ENCODE measurements at places on chromosomes 12 and 14. TPM values are rescaled to one million over a fixed set of nuclear protein-coding genes. Genes with fewer than 3 reads are reported as not detected.

Gene GALNT6
- 1.7 TPM for total RNA-seq

Gene TMTC3
- 12.7 TPM for total RNA-seq

Gene GMPR2
- 42.2 TPM for total RNA-seq

Gene EFS
- 7.6 TPM for total RNA-seq

Gene TM9SF1
- 50.0 TPM for total RNA-seq

Gene IKZF4
- total RNA-seq: 13.9 TPM

Gene CIROP
- total RNA-seq: not detected

- DNase-seq: no peak
Observed at GRCh38 chr12:87315-87714, 20.7 kb downstream of the IQSEC3 start.

- DNase-seq: no peak
Observed at GRCh38 chr12:41264281-41264680, 76.2 kb downstream of the PDZRN4 start.

Gene PRH2
- total RNA-seq: 1.3 TPM

- DNase-seq: no peak
Observed at GRCh38 chr14:55963295-55963694, 154.9 kb upstream of the PELI2 start.

DNA sequence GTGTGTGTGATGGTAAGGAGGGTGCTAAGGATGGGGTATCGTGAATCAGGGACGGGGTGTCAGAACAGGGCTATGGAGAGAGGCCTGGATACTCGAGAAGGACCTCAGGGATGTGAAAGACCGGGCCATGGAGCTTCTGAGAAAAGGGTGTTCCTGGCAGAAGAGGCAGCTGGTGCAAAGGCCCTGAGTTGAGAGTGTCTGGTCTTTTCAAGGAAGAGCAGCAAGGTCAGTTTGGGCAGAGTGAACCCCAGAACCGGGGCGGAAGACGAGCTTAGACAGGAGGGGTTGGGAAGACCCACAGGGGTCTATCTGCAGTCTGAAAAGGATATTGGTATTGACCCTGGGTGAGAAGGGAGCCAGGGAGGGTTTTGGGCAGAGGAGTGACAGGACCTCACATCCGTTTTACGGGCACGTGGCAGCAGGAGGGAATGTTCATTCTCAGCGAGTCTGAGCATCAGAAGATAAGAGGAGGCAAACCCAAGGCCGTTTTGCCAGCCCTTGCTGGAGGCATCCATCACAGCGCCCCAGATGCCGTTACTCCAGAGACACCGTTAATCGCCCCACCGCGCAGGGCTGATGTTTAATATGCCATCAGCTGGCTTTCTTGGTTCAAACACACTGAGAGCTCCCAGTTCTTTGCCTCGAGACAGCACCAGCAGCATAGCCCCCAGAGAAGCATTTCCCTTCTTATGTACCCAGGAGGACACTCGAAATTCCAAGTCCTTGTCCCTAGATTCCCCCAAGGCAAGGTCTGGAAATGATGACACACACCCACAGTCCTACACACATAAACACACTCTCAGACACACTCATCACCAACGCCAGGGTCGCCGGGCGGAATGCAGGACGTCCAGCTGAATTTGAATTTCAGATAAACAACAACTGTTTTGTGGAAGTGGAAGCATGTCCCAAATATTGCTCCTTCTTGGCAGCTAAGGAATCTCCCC is 41.4 kb upstream of the EML1 start:
- no peak for DNase-seq

Gene NYNRIN
- 21.8 TPM for total RNA-seq

DNA sequence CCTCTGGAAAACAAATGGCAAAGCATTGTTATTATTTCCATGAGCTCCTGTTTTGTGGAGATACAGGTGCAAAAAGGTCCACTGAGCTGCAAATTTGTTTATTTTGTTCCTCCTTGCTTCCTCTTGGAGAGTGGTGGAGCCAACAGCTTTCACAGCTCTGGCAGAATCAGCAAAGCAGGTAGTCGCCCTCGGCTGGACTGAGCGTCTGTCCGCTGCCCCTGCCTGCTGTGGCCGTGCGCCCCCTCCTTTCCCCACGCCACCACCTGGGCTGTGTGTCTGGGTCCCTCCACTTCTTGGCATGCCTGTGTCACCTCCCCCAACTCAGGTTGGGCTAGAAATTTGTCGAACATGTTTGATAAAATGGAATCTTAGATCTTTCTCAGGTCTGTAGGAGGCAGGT is 188.2 kb downstream of the TSPAN9 start:
- DNase-seq: no peak

Gene RTL1
- 0.94 TPM for total RNA-seq

- DNase-seq: no peak
Observed at GRCh38 chr12:72261885-72262284, 10.3 kb upstream of the TRHDE start.

DNA sequence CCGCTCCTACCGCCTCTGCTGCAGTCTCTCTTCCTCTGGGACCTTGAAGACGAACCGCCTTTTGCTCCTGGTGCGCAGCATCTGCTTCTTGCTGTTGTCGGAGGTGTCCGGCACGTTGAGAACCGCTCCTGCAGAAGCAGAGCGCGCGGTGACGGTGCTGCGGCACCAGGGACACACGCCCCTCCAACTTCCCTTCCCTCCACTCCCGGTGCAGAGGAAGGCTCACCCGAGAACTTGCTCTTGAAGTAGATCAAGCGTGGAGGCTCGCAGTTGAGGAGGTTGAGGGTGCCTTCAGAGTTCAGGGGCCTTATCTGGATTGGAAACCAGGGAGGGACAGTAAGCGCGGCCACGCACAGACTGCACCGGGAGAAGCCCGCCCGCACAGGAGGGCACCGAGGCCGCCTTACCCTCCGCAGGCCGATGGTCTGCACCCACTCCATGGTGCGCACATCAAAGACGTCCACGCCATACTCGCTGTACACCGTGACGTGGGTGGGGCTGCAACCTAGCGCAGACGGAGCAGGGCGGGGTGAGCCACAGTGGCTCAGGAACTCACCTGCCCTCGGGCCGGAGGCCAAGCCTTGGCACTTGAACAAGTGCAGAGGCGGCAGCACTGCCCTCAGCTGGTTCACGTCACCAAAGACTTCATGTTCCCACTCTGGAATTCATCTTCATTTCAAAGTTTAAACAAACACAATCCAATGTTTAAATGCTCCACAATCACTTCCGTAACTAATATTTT is 17.5 kb downstream of the AMN start:
- peak; percentile 69 for DNase-seq

DNA sequence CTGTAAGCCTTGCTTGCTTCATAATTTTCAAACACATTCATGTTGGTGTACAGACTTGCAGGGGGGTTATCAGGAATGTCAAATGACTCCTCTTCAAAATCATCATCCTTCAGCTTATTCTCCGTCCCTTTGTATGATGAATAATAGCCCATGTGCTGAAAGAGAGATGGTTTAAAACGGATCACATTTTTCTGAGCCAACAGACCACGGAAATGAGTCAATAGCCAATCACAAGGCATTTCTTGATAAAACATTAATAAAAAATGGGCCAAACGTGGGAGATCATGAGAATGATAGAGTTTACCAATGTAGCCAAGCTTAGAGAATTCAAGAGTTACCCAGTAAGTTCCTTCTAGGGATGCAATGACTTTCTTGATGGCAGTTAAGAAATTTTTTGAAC is 105.5 kb downstream of the NTS start:
- no peak for DNase-seq

GRCh38 chr14:104467641-104468040 is 111.9 kb upstream of the C14orf180 start:
- DNase-seq: no peak

DNA sequence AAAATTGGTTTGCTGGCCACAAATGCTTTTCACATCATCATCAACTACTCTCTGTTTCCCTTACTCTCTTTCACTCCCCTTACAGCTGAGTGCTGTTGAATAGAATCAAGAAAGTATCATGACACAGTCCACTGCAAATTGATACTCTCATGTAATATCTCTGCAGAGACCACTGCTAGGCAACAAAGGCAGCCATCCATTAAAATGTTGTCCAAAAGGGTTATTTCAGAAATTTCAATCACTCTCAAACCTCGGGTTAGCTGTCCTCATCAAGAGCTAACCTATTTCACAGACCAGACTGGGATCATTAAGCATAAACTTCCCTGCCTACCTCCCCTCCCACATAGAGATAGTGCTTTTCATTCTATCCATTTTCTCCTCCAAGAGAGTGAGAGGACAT is 186.7 kb downstream of the PLCZ1 start:
- DNase-seq: no peak

GRCh38 chr14:103050935-103051334 is 6.4 kb downstream of the CDC42BPB start:
- DNase-seq: no peak

GRCh38 chr12:94689002-94689645 is 38.8 kb upstream of the TMCC3 start:
- no peak for DNase-seq

DNA sequence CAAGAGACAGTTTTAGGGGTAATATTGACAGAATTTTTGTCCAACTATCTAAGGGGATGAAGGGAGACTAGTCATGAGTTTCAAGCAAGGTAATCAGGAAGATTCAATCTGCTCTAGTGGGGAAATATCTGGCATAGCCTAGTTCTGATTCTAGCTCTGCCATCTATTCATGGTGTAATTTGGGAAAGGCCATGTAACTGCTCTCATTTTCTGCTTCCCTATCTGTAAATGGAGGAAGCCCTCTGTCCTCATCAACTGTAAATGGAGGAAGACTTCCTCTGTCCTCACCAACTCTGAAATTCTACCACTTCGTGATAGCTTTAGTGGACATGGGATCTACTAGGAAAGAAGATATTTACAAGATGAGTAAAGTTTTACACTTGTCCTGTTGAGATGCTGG is 37.9 kb downstream of the BHLHE41 start:
- DNase-seq: no peak

- no peak for DNase-seq
Observed at GRCh38 chr12:105467710-105468366, 137.3 kb downstream of the C12orf75 start.

DNA sequence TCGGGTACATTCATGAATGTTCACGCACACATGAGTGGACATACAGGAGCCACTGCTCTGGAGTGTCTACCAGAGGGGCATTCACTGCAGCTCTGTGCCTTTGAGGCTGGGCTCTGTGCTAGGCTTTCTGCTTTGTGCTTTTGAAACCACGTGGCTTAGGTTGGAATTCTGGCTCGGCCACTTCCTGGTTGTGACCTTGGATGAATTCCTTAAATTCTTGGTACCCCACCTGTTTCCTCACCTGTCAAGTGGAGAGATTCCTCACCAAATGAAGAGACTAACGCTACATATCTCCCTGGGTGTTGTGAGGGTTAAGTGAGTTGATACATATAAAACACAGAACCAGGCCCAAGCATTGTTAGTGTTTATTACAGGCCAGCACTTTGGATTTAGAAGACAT is 842.8 kb downstream of the VRK1 start:
- no peak for DNase-seq

- DNase-seq: no peak
Observed at GRCh38 chr12:122845041-122845864, 10.0 kb downstream of the HIP1R start.

Gene LRTM2
- total RNA-seq: 0.43 TPM

DNA sequence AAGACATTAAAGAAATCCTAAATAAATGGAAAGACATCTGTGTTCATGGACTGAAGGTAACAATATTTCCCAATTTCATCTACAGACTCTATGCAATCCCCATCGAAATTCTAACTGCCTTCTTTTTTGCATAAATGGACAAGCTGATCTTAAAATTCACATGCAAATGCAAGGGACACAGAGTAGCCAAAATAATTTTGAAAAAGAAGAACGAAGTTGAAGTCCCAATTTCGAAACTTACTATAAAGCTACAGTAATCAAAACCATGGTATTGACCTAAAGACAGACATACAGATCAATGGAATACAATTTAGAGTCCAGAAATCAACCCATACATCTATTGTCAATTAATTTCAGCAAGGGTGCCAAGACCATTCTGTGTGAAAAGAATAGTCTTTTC is 16.4 kb upstream of the CD27 start:
- DNase-seq: no peak

- DNase-seq: no peak
Observed at GRCh38 chr12:5441497-5442236, 9.8 kb downstream of the NTF3 start.

Gene SLC6A13
- total RNA-seq: 12.5 TPM

GRCh38 chr12:25864306-25865276 is 93.9 kb upstream of the RASSF8 start:
- no peak for DNase-seq

DNA sequence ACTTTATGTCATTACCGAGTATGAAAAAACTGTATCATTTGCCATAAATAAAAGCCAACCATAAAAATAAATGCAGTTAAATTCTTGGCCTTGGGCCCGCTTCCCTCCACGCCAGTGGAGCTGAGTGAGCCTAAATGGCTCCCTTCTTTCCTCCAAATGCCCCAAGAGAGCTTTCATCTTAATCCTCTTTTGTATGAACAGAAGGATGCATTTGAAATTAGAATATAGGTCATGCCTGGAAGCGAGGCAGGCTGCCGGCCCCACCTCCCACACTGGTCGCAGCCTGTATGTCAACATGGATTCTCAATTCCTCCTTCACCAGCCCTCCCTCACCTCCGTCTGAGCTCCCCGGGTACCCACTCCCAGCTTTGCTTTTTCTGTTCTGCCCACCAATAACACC is 245.7 kb downstream of the SLC15A4 start:
- no peak for DNase-seq

DNA sequence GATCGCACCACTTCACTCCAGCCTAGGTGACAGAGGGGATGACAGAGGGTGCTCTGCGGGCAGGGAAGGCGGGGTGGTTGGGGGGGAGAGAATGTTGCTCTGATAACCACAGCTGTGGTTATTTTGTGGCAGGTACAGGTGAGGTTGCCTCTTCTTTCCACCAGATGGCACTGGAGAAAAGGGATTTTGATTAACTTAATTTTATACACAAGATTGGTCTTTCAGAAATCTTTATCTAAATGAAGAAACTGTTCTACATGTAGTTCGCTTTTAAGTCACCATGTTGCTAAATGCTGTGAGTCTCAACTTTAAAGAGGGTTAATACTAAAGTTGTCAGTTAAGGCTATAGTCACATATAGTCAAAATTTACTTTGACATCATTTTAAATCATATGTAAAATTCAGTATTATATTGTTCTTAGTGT is 25.7 kb downstream of the FGF23 start:
- no peak for DNase-seq

Gene RNASE9
- not detected for total RNA-seq

DNA sequence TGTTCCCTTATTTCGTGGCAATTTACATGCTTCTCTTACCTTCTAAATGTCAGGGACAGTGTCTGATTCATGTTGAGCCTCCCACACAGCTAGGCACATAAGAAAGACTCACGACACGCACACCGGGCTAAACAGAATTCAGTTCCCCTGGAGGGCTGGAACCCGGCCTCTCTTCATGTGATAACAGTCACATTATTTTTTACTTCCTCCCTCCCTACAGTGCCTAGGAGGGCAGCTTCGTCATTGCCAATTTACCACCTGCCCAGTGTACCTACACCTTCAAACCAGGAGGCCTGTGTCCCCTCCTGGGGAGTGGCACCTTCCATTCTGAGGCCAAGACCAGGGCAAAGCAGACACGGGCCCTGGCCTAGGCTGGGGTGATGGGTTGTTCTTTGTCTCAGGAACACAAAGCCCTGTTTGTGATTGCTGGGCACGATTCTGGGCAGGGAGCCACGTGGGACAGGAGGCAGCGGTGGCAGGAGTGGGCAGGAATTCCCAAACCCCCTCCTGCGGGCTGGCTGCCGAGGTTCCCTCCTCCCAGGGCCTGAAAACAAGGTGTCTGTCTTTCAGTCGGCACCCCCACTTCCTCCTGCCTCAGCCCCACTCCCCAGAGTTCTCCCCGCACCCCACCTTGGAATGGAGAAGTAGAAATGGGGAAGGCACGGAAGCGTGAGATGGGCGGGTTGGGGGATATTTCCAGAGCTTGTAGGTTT is 6.8 kb upstream of the RASAL1 start:
- DNase-seq: peak; percentile 94

Gene ATF7IP
- 77.1 TPM for total RNA-seq

Gene NPFF
- 1.2 TPM for total RNA-seq

- no peak for DNase-seq
Observed at GRCh38 chr12:30640392-30640791, 55.3 kb downstream of the IPO8 start.

Data from testis (tissue), 5 donors.